ENCODE measurements at places on chromosomes 5 and 9.

- no peak for DNase-seq
Measured at GRCh38 chr5:172602783-172603231, 38.3 kb upstream of the NEURL1B start.

GRCh38 chr5:150069672-150070627, 16.4 kb downstream of the CSF1R start:
- DNase-seq = no peak

DNA sequence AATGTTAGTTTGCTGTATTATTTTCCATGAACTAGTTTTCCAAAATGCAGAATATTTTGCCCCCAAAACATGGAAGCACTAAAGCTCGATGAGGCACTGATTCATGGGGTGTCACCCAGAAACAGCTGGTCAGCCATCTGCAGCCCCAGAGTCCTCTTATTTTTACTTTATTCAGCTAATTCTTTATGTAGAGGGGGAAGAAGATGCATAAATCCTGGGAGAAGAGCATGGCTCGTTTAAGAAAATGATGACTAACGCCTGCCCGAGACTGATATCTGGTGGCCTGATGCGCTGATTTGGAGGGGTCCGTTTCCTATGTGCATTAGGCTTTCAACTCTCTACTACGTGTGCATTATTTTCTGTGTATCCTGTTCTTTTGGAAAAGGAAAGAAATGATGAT, 390.3 kb upstream of the MEF2C start:
- no peak for DNase-seq

DNA sequence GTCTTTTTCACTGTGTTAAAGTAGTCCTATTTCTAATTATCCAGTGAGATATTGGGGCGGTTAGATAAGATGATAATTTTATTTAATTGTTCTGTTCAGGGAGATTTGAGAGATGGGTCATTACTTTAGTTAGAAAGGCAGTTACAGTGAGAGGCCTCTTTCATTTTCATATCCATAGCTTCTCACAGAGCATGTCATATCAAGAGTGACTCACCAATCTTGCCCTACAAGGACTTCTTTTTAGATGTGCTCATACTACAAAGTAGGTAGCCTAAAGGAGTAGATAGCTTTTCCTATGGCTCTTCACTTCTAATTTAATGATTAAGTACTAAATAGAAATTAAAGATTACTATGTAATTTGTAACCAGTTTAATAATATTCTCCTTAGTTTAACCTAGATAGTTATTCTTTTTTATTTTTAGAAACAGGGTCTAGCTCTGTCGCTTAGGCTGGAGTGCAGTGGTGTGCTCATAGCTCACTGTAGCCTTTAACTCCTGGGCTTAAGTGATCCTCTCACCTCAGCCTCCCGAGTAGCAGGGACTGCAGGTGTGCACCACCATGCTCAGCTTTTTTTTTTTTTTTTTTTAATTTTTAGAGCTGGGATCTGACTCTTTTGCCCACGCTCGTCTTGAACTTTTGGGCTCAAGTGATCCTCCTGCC, 71.0 kb downstream of the FER start:
- DNase-seq = no peak

GRCh38 chr9:93645921-93646639, 69.7 kb downstream of the PHF2 start:
- no peak for DNase-seq

DNA sequence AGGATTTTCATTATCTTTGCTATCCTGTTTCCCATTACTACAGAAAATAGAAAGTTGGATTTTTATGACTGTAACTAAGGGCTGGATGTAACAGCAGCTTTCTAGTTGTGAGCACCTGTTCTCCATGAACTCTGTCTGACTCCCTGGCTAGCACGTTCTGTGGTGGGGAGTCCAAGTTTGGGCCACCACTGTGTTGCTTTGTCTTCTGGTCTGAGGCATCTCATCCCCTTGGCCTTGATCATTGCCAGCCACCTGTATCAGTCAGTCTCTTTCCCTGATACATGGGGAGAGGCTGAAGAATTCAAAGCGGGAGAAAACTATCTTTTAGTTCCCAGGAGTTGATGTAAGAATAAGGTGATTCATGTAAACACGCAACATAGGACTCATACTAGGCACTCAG, 33.4 kb downstream of the WDR70 start:
- DNase-seq = no peak

DNA sequence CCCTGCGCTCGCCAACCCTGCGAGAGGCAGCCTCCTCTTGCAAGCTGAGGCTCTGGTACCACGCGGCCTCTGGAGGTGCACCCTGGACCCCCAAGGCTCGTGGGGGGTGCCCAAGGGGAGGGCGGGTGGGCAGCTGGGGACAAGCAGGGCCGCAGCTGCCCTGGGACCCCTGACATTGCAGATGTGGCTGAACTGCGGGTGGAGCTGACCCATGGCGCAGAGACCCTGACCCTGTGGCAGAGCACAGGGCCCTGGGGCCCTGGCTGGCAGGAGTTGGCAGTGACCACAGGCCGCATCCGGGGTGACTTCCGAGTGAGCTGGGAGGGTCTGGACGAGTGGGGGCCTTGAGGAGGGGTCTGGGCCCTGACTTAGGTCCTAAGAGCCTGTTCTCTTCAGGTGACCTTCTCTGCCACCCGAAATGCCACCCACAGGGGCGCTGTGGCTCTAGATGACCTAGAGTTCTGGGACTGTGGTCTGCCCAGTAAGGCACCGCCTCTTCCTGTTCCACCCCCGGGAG, 1.5 kb downstream of the MAMDC4 start:
- no peak for DNase-seq

- DNase-seq = no peak
Measured at GRCh38 chr9:108671176-108671575, 184.6 kb downstream of the ACTL7B start.

- DNase-seq = no peak
Measured at GRCh38 chr5:139915266-139915665, 119.7 kb downstream of the PSD2 start.

DNA sequence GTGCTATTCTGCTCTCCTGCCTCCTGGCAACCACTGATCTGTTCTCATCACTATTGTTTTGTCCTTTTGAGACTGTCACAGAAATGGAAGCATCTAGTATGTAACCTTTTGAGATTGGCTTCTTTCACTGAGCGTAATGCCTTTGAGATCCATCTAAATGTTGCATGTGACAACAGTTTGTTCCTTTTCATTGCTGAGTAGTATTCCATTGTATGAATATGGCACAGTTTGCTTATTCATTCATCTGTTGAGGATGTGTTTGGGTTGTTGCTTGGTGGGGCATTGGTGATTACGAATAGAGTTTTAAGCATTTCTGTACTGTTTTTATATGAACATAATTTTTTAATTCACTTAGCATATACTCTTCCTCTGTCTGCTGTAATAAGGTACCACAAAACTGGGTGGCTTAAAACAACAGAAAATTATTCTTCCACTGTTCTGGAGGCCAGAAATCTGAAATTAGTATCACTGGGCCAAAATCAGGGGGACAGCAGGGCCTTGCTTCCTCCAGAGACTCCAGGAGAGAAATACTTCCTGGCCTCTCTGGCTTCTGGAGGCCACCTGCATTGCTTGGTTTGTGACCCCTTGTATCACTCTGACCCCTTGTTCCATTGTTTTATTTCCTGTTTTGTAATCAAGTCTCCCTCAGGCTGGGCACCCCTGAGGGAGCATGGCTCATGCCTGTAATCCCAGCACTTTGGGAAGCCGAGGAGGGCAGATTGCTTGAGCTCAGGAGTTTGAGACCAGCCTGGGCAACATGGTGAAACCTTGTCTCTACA, 53.0 kb downstream of the EXOSC2 start:
- no peak for DNase-seq

GRCh38 chr9:4579001-4579400, 83.1 kb upstream of the PLPP6 start:
- DNase-seq = no peak

DNA sequence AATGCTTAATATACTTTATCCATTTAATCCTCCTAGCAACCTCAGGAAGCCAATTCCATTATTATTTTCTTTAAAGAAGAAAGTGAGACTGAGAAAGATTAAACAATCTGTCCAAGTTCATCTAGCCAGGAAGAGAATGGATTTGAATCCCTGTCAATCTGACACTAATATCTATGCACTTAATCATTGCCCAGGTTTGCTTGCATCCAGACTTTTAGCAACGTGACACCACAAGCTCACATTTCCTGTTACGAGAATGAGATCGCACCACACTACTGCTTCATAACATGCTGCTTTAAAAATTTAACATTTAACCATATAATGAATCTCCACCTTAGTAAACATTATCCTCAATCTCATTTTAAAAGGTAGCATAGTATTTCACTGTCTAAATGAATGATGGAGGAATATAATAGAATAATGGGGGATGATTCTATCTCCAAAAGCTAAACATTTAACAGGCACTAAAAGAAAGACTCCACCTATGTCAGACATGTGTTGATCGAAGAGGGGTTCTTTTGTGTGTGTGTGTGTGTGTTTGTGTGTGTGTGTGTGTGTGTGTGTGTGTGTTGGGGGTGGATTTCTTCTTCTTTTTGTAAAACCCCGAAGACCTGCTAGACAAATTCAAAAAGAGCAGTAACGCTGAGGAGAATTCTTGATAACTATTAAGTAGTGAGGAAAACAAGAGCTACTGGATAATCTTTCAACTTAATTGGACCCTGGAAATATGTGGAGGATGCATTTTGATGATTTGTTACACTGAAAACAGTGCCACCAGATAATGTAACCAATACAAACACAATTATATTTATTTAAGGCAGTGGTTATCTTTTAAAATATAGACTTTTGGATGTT, 138.7 kb upstream of the NR3C1 start:
- DNase-seq = no peak

DNA sequence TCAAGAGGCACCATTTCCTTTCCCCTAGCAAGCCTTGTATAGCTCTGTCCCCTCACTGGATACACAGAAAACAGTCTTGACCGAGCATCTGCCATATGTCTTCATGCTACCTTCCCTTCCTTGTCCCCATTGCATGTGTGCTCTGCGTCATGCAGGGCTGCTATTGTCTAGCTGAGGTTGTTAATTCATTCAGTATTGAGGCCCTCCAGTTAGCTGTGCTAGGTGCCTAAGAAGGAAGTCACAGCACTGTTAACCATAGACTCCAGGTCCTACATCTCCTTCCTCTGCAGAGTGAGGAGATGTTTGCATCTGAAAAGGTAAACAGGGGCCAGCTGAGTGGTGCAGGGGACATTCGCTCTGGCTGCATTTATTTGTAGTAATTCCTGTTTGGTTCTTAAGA, 48.2 kb downstream of the SLC1A3 start:
- DNase-seq = no peak

DNA sequence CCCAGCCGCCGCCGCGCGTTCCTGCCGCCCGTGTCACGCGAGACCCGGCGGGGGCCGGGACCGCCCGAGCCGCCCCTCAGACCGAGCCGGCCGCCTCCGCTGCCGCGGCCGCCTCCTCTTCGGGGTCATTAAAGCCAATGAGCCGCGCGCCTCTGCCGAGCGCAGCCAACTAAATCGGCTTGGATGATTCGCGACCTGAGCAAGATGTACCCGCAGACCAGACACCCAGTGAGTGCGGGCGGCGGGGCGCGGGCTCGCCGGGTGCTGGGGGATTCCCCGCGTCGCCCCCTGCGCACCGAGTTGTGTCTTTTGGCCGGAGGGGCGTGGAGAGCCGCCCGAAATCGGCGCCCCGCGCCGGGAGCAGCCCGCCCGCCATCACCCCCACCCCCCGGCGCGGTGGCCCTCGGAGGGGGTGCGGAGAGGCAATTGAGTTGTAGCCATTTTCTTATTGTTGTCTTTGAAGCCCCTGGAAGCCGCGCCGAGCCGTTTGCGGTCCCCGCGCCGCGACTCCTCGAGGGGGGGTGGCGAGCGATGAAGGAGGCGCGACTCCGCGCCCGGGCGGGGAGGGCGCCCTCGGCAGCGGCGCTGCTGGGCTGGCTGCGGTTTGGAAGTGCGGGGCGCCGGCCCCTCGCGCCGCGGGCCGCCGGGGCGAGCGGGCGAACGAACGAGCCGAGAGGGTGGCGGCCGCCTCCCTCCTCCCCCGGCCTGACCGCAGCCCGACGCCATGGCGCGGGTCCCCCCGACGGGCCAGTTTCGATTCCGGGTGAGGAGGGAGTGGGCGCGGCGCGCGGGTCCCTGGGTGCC, 1.0 kb downstream of the TLE4 start:
- DNase-seq = peak; percentile 38

DNA sequence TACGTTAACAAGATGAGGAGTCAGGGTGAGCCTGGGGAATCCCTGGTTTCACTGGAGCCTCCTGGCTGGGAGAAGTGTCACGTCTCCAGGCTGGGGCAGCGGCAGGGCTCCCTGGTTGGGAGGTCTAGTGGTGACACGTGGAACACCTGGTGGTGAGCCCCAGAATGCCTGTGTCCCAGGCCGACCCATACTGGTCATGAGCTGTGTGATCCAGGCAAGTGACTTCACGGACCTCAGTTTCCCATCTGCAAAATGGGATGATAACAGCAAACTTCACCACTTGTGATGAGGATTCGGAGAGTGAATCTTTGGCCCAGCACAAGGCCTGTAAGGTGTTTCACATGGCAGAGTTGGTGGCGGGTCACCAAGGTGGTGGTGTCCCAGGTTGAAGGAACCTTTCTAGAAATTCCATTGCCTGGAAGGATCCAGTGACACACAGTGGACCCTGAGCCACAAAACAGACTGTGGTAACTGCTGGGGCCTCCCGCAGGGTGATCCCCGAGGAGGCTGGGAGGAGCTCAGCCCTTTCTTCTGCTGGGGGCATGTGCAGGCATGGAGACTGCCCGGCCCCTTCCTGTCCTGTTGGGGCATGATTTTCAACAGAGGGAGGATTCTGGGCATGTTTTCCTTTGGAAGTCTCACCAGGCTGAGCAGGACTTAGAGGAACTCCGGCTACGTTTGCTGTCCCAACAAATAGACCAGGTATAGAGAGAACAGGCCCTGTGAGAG, 153.9 kb upstream of the IER5L start:
- DNase-seq = no peak

GRCh38 chr5:143544606-143545005, 141.1 kb upstream of the NR3C1 start:
- DNase-seq = no peak

- no peak for DNase-seq
Measured at GRCh38 chr5:52844885-52845284, 57.2 kb downstream of the ITGA1 start.

DNA sequence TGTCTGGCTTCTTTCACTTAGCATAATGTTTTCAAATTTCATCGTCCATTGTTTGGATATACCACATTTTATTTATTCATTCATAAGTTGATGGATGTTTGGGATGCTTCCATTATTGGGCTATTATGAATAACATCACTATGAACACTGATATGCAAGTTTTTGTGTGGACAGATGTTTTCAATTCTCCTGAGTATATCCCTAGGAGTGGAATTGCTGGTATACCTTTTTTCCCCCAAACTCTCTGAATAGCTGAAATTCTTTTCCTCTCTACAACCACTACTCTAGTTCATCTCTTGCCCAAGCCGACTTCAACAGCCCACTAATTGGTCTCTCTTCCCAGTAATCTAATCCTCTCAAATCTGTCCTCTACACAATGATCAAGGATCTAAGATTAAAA, 4.7 kb upstream of the ZFR start:
- DNase-seq = no peak

DNA sequence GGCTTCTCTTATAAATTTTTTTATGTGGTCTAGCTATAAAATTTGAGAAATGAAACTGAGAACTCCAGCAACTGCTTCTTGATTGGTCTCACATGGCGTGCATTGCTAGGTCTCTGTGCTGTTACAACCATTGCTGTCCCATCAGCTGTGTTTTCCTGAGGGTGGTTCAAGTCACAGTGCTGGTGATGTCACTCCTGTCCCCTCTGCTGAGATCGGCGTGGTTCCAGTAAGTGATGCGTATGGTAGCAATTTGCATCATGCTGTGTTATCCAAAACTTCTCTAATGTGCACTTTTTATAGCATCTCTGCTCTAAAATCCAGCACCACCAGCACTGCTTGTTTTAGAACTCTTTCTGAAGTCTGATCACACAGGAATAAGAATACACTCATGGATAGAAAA, 112.6 kb upstream of the ZNF608 start:
- no peak for DNase-seq

- no peak for DNase-seq
Measured at GRCh38 chr5:119363271-119363670, 7.5 kb downstream of the TNFAIP8 start.

All from NK-92 treated with Interleukin-12 subunit alpha and Interleukin-12 subunit beta, amount 100 ng/mL, for 24 hours (cell line).